ENCODE measurements at places on chromosomes 1 and 21.

DNA sequence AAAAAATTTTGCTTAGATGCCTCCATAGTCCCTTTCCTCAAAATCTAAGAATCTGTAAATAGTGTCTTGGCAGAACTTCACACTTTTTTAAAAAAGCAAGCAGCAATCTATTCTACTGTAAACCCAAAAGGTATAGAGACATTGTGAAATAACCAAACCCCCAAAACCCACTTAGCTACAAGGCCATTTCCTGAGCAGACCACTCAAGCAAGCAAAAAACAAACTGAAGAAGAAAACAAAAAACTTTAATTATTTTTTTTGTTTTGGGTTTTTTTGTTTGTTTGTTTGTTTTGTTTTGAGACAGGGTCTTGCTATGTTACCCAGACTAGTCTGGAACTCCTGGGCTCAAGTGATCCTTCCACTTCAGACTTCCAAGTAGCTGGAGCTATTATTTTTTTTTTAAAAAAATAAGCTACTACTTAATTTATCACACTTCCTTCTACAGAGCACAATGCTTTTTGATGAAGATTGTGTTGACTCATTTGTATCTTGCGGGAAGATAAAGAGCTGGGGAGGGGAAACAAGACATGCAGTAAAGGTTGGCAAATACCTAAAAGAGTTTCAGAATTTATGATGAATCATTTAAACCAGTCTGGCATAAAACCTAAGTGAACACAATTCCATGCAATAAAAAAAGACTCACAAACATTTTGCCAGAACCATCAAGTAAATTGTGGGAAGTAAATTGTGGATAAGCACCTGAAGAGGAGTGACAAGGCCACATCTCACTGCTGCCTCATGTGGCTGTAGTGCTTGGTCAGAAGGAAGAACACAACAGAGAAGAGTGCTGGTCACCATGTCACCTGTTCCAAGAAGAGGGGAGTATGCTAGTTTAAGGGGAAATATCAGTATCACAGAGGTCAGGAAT, 2.7 kb upstream of the PTPN22 start:
- peak; percentile 58 for DNase-seq

GRCh38 chr1:111989531-111990025, at the start of gene KCND3:
TSS of gene KCND3 (minus strand) at chr1:111989668.
- no peak for DNase-seq

DNA sequence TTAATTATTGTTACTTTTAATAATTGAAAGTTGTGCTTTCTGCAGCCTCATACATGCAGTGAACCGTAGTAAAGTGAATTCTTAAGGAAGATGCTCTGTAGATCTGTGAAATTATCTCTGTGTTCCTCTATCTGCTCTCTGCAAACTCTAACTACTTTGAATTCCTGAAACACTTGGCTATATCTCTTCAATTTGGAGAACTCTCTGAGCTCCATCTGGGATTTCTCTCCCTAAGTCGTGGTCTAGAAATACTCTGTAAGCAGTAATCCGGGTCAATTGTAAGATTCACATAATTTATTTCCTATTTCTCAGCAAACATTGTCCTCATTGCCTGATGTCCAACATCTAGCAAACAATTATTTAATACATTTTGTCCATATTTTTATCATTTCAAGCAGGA, 164.9 kb downstream of the USH2A start:
- no peak for DNase-seq

DNA sequence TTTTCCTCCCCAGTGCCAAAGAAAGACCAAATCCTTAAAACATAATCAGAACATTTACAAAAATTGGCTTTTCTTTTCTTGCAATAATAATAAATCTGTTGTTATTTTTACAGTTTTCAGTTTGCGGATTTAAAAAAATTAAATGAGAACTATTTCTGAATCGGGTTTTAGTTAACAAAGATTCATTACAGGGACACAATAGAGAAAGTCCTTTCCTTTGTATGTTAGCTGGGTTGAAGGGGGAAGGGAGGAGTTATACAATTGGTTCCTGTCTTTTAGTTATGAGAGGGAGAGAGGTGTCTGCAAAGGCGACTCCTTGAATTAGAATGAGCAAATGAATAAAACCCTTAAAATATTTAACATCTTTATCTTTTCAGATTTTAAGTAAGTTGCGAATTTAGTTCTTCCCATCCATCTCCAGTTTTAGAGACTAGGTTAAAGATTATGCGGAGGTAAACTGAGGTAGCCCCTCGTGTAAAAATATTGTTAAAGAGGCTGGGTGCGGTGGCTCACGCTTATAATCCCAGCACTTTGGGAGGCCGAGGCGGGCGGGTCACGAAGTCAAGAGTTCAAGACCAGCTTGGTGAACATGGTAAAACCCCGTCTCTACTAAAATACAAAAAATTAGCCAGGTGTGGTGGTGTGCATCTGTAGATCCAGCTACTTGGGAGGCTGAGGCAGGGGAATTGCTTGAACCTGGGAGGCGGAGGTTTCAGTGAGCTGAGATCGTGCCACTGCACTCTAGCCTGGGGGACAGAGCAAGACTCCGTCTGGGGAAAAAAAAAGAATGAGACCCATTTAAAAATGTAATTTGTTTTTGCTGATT, 3.9 kb downstream of the SPEN start:
- no peak for DNase-seq

Measured in GM12878 (cell line).